Activated T-cell treated with anti-CD3 and anti-CD28 coated beads, Interleukin-2, amount 50 U/mL, for 72 hours (primary cell): ENCODE measurements at places on chromosomes 2 and 18.
A peak's percentile ranks its signal among the peaks of the same experiment; 100 is the strongest.

DNA sequence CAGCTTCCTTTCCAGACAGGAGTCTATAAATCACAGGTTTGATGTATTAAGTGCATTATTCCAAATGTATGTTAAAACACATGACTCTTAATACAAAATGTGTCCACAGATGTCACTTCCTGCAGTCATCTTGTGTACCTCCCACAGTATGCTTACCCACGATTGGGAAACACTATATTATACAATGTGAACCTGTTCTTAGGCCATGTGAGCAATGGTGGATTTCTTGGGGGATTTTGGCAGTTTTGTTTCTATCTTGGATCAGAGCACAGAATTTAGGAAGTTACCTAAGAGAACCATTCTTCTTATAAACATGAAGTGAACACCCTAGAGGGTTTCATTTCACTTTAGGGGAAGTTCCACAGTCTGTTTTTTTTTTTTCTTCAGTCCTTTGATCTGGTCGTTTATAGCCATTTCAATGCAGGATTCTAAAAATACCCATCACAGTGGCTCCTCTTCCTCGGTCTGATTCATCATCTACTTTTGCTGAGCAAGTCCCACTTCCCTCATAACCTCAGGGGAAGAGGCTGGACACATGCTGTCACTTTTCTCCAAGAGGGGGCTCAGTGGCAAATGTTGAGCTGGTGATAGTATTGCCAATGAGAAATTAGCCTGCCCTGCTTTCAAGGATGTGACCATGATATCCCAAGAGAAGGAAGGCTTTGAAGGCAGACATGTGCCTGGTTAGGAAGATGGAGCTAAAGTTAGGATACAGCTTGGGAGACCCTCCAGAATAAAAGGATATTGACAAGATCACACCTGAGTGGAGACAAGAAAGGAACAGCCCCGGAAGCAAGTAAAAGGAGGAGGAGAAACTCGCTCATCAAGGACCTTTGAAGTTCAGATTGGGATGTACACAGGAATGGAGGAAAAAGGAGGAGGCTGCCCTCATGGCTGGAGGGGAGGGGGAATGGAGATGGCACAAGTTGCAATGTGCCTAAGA, 22.6 kb downstream of the PLEK start:
- DNase-seq = peak; percentile 25

- DNase-seq = no peak
Measured at GRCh38 chr2:129891341-129892320, 87.8 kb upstream of the RAB6C start.

- DNase-seq = no peak
Measured at GRCh38 chr2:145116834-145117725, 597.2 kb upstream of the ZEB2 start.

- no peak for DNase-seq
Measured at GRCh38 chr2:179974761-179975160, 32.3 kb downstream of the CWC22 start.

DNA sequence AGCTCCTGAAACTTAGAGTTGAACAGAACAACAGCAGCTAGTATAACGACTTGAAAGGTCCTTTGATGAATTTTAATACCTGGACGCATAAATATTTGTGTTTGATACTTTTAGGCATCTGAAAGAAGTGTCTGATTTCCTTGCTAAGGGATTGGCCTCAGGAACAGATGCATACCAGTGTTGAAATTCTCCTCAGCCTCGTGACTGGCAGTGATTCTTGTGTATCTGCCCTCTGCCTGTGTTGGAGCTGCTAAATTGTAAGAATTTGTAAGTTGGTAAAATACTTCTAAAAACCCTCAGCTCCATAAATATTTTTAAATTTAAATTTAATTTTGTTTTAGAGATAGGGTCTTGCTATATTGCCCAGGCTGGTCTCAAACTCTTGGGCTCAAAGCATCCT, 22.4 kb upstream of the SCYGR1 start:
- DNase-seq = no peak

- DNase-seq = no peak
Measured at GRCh38 chr2:161824226-161824625, 200.0 kb downstream of the SLC4A10 start.
